ENCODE measurements at places on chromosomes 7 and 10. TPM values are rescaled to one million over a fixed set of nuclear protein-coding genes. Genes with fewer than 3 reads are reported as not detected.
A peak's percentile ranks its signal among the peaks of the same experiment; 100 is the strongest.

- no peak for DNase-seq
Measured at GRCh38 chr7:92872701-92873100, 36.3 kb upstream of the CDK6 start.

- peak; percentile 82 for DNase-seq
Measured at GRCh38 chr10:79298403-79299244, 48.6 kb upstream of the PPIF start.

GRCh38 chr7:129828078-129828762 is 124.5 kb downstream of the UBE2H start:
- no peak for DNase-seq

DNA sequence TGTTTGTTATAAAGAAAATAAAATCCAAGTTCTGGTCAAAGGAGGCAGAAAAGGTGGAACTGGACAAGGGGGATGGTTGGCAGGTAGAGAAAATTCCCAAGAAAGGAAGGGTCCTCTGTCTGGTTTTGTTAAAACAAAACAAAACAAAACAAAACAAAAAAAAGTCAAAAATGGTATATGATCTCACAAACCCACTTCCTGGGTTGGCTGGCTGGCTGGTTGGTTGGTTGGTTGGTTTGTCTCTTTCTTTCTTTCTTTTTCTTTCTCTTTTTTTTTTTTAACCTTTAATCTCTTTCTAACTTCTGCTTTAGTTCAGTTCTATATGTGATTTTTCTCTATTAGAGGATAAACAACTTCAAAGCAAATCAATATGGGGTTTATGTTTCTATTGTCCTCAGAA is 41.1 kb upstream of the CPN1 start:
- DNase-seq = no peak

DNA sequence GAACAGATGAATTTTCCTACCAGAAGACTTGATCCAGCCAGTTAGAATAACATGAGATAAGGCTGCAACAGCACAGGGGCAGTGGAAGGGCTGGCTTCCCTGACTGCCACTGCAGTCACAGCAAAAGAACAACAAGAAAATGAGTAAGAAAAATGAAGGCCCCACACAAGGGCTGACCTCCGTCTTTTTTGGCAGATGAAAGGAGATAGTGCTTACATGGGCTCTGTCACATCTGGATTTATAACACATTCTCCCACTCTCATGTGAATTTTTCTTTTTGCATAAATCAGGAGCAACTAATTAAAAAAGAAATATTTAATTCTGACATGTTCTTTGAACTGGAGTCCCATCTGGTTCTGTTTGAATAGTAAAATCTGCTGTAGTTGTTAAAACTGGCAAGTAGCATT is 99.6 kb downstream of the NRP1 start:
- DNase-seq = no peak

GRCh38 chr10:90180886-90181691 is 479.7 kb downstream of the KIF20B start:
- no peak for DNase-seq

GRCh38 chr7:23338439-23338838 is 39.3 kb downstream of the MALSU1 start:
- no peak for DNase-seq

GRCh38 chr10:84452003-84452402 is 123.6 kb downstream of the CCSER2 start:
- no peak for DNase-seq

DNA sequence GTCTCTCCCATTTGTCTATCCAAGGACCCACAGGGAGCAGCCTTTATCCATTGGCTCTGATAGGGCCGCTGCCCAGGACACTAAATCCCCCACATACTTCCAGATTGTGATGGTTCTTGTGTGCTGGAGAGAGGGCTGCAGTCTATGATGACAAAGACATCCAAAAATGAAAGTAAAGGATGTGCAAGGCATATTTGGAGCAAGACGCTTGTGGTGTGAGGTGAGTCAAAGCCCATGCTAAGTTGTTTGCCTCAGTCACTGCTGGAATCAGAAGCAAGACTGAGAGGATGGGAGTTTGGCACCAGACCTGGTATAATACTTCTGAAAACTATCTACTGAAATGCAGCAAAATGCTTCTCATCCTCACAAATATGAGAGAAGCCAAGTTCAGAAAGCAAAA is 22.7 kb downstream of the ZNF22 start:
- no peak for DNase-seq

- no peak for DNase-seq
Measured at GRCh38 chr7:27107391-27108381, 5.2 kb upstream of the HOXA2 start.

- no peak for DNase-seq
Measured at GRCh38 chr10:62308101-62308500, 39.5 kb upstream of the RTKN2 start.

GRCh38 chr7:44823255-44823781 is 24.6 kb downstream of the H2AZ2 start:
- no peak for DNase-seq

The SHLD2 gene
- total RNA-seq = 18.7 TPM

The LRRD1 gene
- not detected for total RNA-seq

The RET gene
- 2.5 TPM for total RNA-seq

The ZRANB1 gene
- 27.6 TPM for total RNA-seq

Measured in aorta (tissue), 5 donors.